HFFc6 (cell line): ENCODE measurements at places on chromosomes 16 and 17.

- peak; percentile 65 for DNase-seq
Measured at GRCh38 chr16:3980253-3981111, 100.0 kb upstream of the CREBBP start.

- DNase-seq: no peak
Measured at GRCh38 chr17:73924909-73925186, 278.6 kb upstream of the RPL38 start.

DNA sequence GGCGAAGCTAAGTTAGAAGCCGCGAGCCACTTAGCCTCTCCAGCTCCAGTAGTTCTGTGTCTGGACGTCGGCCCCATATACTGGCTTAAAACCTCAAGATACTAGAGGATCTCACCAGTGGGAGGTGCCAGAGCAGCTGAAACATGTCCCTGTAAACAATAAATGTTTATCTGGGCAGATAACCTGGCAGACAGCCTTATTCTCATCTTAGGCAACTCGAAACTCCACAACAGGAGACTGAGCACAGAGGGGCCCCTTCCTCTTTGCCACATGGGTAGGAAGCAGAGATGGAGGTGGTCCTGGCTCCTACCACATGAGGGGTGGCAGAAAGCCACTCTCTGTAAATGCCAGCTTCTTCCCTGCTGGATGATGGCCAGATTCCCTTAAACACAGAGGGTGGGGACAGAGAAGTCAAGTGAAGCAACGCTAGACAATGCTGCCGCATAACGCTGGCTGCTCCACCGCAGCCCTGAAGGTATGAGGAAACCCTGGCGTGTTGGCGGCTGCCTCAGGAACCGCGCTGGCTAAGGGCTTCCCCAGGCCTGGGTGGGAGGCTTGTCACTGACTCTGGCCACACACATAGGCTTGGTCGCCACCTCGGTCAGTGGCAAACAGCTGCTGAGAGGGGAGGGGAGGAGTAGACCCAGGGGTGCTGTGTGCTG, 67.9 kb downstream of the HIC1 start:
- DNase-seq: no peak

GRCh38 chr16:51544851-51545467, 393.9 kb upstream of the SALL1 start:
- no peak for DNase-seq

DNA sequence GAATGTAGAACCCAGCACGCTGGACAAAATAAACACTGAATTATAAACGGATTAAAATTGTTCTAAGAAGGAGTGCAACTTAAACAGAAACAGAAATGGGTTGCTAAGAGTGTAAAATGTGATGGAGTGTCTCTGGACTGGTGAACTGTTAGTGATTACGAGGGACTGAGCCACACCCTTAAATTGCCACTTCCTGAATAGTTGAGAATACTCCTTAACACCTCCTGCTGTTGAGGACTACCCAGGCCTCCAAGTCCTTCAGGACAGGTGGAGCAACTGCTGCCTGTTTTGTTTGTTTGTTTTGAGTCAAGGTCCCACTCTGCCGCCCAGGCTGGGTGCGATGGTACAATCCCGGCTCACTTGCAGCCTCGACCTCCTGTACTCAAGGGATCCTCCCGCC, 25.8 kb upstream of the IRF8 start:
- DNase-seq: no peak

DNA sequence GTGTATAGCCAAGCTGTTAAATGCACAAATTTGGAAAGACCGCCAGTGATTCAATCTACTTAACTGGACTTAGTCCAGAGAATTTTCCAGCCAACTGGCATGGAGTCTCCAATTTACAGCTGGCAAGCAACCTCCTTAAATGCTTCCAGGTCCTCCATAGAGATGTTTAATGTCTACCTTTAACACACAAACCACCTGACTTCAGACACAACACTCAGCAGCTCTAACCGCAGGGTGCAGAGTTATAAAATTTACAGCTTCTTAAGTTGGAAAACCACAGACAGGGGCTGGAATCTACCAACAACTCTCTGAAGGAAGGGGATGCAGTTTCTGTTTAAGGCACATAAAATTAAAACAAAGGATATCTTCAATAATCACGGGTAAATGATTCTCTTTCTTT, 106.9 kb downstream of the SYCE1L start:
- no peak for DNase-seq
